ENCODE measurements at places on chromosomes 6 and 20.

DNA sequence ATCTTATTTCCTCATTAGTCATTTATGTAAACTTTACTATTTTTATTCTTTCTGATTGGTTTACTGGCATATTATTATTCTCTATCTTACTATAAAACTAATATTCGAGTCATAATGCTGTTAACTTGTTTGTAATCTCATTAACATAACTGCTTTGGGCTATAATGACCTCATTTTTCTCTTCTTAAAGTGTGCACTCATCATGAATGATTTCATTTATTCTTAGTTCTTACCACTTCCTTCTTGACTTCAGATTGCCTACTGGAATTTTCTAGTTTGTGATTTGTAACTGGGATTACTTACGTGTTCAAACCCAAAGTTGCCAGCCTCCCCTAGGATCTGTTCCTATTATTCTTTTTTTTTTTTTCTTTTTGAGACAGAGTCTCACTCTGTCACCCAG, 91.8 kb upstream of the TNFAIP3 start:
- no peak for DNase-seq

DNA sequence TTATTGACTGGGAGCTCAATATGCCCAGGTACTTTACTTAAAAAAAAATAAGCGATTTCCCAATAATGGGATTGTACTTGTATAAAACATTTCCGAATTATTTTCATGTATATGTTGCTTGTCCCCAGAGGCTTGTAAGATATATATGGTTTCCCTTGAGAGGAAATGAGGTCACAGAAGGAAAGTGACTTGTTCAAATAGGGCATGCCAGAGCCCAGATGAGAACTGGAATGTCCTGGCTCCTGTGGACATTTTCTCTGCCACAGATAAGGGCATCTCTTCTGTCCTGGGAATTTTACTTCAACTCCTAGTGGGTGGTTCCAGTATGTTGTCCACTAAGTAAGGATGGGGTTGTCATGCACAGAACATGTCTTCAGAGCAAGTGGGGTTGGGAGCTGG, 63.0 kb downstream of the LYRM2 start:
- no peak for DNase-seq

DNA sequence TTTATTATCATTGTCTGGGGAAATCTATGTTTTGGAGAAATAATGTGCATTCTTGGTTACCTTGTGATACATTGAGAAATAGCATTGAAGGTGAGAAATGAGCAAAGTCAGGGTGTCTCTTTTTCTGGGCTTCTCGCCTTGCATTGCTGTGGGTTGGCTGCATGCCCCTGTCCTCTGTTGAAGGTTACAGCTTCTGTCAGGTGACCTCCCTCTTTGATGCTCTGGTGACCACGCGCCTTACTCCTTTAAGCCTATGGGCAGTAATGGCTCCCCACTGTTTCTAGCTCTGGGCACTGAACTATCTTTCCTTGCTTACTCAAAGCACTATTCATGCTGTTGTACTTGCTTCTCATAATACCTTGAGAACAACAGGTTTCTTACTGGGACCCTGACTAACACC, 14.6 kb downstream of the ADGRB3 start:
- no peak for DNase-seq

DNA sequence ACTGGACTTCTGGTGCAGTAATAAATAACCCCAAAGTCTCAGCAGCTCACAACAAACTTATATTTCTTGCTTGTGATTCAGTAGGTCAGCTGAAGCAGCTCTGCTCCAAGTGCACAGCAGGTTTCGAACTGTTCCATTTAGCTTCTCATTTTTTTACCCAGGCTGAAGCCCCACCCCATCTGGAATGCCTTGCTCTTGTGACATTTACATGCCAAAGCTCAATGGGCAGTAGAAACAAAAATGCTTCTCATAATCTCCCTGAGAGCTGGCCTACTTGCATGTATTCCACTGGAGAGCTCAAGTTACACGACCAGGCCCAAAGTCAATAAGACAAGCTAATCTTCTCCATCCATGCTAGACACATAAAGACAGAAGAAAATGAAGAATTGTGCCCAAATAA, 165.2 kb downstream of the HAO1 start:
- no peak for DNase-seq

GRCh38 chr6:80336911-80337310, 230.4 kb downstream of the BCKDHB start:
- DNase-seq = no peak

- no peak for DNase-seq
Observed at GRCh38 chr20:47468290-47469050, 33.2 kb upstream of the NCOA3 start.

DNA sequence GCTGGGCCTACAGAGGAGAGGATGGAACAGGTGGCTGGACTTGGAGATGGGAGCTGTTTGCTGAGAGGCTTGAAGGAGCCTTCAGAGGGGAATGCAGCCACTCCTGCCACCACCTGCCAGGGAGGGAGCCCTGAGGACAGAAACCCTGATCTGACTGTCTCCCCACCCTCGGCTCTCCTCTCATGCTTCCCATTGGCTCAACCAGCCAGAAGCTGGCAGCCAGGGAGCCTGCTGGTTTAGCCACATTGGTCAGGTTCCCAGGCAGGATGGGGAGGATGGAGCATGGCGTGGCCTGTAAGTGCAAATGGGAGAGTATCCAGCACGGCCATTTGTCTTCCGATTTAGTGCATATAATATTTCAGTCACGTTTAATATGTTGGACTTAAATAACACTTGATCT, 12.8 kb downstream of the TREM1 start:
- no peak for DNase-seq

GRCh38 chr6:20253021-20253420, 40.8 kb upstream of the MBOAT1 start:
- no peak for DNase-seq

DNA sequence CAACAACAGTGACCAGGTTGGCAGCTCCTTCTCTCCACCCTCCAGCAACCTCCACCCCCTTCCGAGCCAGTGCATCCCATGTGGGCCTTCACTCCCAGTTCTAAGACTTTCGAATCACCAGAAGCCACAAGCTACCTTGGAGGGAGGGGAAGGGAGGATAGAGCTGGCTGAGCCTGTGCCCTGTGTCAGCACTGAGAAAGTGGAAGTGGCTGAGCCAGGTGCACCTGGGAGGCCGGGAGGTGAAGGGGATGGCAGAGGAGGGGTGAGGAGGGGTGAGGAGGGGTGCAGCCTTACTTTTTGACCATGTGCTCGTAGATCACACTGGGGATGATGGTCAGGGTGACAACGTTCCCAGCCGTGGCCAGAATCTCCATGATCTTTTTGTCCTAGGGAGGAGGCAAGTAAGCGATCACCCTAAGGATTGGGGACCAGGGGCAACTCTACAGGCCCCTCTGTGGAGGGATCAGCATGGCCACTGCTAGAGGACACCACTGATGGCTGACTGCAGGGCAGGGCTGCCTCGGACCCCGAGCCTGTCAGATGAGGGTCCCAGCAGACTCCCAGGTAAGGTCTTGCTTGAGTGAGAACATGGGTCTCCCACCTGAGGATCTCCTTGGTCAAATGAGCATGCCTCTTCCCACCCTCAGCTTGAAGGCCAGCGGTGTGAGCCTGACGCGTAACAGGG, 18.3 kb downstream of the SDCBP2 start:
- no peak for DNase-seq

- no peak for DNase-seq
Observed at GRCh38 chr20:57434390-57434700, 43.1 kb downstream of the RBM38 start.

DNA sequence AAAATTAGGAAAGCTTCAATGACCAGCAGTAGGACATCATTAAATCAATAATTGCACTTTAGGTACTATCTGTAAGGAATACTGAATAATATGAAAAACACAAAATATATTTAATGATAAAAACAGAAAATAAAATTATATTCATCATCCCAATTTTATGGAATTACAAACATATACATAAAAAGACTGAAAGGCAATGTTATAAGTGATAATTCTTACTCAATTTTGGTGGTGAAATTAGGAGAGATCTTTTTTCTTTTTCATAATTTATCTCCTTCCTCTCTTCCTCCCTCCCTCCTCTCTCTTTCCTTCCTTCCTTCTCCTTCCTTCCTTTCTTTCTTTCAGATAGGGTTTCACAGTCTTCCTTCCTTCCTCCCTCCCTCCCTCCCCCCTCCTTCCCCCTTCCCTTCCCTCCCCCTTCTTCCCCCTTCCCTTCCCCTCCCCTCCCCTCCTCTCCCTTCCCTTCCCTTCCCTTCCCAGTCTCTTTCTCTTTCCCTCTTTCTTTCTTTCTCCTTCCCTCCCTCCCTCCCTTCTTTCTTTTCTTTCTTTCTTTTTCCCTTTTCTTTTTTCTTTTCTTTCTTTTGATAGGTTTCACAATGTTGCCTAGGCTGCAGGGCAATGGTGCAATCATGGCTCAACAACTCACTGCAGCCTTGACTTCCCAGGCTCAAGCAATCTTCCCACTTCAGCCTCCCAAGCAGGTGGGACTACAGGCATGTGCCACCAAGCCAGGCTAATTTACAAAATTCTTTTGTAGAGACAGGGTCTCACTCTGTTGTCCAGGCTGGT, 36.8 kb downstream of the RSPH3 start:
- no peak for DNase-seq

- DNase-seq = no peak
Observed at GRCh38 chr6:1479095-1479494, 89.7 kb downstream of the FOXF2 start.

GRCh38 chr6:38020593-38020992, 201.1 kb downstream of the ZFAND3 start:
- DNase-seq = no peak

DNA sequence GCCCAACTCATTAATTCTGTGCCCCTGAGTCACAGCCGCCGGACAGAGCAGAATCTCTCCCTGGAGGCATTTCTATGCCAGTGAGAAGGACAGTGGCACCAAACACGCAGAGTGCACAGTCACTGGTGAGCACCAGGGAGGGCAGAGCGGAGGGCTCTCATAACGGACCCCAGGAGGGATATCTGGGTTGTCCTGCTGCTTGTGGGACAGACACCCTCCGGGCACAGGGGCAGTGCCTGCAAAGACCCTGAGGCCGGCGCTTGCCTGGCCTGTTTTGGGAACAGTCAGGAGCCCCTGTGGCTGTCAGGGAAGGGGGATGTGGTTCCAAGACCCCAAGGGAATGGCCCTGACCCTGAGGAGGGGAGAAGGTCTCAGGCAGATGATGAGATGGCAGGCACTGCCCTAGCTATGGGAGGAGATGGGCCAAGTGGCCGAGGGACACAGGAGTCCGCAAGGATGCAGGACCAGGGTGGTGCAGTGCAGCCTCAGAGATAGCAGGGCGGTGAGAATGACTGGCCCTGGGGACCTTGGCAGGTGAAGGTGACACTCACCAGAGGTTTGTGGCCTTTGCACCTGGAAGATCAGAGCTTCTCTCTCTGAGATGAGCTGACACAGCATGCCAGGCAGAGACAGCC, 270.8 kb downstream of the SMOC2 start:
- no peak for DNase-seq

GRCh38 chr6:18444111-18444510, 57.0 kb downstream of the RNF144B start:
- no peak for DNase-seq

DNA sequence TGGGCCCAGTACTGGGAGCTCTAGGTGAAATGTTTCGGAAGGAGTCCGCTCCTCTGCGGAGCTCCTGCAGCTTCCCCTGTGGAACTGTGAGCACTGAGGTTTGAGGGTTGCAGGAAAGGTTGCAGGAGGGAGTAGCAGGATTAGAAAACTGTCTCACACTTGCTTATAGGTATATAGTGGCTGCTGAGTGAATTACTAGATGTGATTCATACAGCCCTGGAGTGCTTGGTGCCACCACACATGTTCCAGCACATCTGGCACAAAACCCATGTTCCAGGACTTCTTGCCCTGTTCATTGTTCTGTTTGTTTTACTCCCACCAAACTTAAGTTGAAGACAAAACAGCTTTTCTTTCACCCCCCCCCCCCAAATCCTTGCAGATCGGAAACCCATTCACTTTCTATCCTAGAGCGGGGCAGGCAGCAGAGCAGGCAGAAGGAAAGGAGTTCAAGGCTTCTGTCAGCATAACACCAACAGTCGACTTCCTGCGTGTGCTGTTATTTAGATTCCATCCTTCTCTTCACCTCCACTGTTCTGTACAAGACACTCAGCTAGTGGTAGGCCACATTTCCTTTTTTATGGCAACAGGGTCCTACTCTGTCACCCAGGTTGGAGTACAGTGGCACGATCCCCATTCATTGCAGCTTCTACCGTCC, 669 bp upstream of the PEX6 start:
- DNase-seq = no peak

DNA sequence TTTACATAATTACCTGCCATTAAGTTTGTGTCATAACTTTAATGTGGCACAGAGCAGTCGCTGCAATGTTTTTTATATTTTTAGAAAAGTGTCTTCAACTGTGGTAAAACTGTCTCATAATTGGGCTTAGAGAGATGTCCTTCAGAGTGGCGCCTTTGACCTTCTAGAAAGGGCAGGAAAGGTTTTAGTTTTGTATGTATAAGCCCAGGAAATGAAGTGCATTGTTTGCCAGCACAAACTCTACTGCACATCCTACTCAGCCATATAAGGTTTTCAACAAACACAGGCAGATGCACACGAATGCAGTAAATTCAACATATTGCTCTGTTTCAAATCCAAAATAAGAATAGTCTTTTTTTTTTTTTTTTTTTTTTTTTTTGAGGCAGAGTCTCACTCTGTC, 201.4 kb downstream of the ALDH8A1 start:
- DNase-seq = no peak

DNA sequence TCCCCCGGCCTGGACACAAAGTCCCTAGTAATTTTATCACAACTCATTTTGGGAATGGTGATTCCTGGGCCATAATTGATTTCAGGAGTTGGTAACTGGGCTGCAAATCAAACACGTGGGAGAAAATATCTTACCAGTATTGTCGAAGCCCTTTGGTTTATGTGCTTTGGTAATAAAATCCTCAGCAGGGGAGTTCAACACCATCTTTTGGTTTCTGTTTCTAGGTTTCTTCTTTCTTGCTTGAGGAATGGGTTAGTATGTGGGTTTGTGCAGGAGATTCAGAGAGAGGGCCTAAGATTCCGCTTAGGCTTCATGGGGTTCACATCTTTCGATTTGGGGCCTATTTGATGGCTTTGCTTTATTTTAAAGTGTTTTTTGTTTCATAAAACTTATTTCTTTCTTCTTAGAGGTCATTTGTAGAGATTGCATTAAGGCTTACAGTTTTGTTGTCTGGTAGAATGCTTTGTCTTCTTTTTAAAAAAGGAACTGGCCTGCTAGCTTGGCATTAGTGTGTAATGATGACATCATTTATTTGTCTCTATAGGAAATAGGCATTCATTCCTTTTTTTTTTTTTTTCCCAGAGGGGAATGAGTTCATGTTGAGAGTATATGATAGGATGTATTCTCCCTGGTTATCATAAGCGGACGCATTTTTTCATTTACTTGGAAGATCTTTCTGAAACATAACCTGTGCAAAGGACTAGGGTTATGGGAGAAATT, 45.8 kb downstream of the CYP24A1 start:
- no peak for DNase-seq

GRCh38 chr6:52536424-52536916, 40.4 kb downstream of the TRAM2 start:
- DNase-seq = no peak

GRCh38 chr20:3727401-3728021, 5.0 kb upstream of the HSPA12B start:
- no peak for DNase-seq

DNA sequence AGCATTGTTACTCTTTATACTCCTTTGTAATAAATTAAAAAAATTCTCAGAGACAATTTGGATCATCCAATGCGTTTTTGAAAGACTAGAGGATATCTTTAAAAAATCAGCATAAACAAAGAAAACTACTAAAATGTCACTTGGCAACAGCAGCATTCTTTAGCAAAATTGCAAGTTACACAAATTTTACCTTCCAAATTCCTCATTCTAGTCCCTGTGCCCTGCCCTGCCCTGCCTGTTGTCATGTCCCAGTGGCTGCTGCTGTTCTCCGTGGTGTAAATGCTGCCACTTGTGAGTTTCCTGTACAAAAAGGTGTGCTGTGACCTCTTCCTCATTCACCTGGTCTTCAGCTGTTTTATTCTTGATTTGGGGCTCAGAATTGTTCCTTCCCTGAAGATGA, 83.2 kb downstream of the CDC5L start:
- no peak for DNase-seq
